ENCODE measurements at places on chromosomes 13 and 19.

- DNase-seq = no peak
Observed at GRCh38 chr13:79062291-79062690, 343.8 kb downstream of the RBM26 start.

DNA sequence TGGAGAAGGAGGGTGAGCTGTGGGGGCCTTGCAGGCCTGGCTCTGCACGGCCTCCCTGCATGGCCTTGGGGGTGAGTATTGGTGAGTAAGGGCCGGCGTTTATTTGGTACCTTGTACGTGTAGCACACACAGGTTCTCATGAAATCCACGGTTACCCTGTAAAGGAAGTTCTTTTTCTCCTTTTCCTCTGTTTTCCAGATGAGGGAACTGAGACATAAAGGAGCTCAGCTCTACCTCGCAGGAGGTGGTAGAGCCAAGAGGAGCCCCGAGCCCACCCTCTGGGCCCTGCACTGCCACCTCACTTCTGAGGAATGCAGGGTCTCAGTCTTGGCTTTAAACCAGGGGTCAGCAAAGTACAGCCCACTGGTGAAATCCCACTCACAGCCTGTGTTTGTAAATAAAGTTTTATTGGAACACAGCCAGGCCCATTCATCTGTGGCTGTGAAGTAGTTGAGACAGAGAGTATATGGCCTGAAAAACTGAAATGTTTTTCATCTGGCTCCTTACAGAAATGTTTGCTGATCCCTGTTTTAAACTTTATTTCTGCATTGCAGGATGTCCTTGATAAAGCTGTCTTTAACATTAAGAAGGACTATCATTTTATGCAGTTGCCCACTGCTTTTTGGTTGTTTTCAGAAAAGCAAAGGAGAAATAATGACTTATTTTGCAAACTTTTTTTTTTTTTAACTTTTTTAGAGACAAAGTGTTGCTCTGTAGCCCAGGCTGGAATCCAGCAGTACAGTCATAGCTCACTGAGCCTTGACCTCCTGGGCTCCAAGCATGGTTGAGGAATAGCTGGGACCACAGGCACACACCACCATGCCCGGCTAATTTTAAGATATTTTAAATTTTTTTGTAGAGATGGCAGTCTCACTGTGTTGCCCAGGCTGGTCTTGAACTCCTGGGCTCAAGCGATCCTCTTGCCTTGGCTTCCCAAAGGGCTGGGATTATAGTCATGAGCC is 6.4 kb downstream of the EPN1 start:
- no peak for DNase-seq

GRCh38 chr19:2512523-2513431 is 36.9 kb downstream of the GADD45B start:
- no peak for DNase-seq

DNA sequence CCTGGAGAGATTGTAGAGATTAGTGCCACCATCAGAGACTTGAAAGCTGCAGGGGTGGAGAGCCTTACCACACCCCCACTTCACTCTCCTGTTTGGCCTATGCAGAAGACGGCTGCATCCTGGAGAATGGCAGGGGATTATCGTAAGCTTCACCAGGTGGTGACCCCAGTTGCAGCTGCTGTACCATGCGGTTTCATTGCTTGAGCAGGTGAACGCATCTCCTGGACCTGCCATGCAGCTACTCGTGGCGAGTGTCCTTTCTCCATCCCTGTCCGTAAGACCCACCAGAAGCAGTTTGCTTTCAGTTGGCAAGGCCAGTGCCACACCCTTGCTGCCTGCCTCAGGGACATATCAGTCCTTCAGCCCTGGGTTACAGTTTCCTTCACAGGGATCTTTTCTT is 21.2 kb downstream of the PPP5C start:
- DNase-seq = peak; percentile 28

DNA sequence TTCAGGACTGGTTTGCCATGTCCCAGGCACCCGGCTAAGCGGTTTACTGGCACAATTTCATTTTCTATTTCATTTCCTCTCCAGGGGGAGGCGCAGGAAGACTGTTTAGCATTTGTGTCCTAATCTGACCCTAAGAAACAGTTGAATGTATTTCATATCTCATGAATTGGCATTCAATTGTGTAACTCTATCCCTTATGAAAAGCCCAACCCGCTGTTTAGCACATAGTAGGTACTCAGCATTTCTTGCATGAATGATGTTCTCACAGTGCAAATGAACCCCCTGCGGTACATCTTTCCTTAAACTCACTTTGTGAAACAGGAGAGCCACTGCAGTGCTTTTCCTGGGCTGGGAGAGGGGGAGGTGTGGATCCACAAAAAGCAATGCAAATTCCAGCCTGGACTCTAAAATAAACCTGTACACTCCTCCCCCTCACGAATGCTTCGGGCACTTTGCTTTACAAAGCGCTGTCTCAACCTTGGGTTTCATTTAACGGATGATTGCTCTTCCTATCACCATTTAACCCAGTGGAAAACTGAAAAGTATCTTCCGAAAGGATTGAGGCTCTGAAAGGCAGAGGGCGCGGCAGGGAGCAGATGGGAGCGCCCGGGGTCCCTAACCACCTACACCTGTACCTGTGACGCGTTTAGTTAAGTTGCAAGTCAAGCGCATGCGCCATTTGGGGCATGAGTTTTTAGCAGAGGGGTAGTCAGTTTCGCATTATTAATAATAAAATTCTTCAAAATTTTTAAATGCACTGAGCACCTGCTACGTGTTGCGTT is 1.2 kb upstream of the EEF2 start:
- no peak for DNase-seq
